ENCODE measurements at places on chromosomes 16 and 17.
A peak's percentile ranks its signal among the peaks of the same experiment; 100 is the strongest.

- DNase-seq, result no peak
These were observed at the start of gene SEBOX for GRCh38 chr17:28364665-28365363. TSS of gene SEBOX (minus strand) at chr17:28365199. CDS start at chr17:28365151, 48 bp downstream.

DNA sequence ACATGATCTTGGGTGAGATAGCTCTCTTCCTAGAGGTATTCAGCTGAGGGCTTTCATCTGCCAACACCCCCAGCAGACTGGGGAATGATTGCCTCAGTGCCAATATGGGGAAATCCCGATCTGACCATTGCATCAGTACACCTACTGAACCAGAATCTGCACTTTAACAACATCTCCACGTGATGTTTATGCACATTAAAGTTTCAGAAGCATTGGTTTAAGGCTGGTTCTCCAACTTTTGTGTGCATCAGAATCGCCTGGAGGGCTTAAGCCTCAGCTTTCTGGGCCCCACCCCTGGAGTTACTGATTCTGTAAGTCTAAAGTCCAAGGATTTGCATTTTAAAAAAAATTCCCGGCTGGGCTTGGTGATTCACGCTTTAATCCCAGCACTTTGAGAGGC is 123.6 kb upstream of the MED13 start:
- DNase-seq, result no peak

GRCh38 chr17:27585153-27585681 is 45.8 kb upstream of the LGALS9 start:
- DNase-seq, result no peak

DNA sequence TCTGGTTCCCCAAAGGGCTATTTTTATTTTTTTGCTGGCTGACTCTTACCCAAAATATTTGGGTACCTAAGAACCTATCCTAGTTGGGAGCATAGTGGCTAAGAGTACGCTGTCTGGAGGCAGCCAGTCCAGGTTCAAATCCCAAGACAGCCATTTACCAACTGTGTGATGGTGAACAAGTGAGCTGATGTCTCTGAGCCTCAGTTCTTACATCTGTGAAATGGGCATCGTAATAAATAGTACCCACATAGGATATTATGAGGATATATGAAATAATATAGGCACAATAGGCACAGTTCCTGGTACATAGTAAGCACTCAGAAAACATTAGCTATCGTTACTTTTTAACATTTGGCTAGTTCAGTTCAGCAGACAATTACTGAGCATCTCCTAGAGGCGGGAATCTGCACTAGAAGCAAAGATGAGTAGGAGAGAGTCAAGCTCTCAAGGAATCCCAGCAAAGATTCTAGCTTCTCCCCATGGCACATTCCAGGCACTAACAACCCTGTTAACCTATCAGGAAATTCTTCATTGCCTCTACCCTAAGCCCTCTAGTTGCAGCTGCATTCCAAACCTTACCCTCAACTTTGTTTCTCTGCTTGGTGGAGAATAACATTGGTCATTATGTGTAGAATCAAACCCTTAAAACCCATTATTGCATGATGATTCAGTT is 31.6 kb downstream of the GPR139 start:
- no peak for DNase-seq

DNA sequence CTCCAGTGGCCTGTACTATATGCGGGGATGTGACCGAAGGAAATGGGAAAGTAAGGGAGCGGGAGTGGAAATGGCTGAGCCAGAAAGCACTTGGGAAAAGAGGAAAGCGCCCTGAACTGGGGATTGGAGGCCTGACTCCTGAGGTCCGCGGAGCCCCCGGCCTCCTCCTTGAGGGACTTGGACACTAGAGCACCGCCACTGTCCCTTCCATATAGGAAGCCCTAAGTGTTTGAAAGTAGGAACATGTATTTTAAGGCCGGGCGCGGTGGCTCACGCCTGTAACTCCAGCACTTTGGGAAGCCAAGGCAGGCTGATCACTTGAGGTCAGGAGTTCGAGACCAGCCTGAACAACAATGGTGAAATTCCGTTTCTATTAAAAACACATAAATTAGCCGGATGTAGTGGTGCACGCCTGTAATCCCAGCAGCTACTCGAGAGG is 530 bp upstream of the ZDHHC7 start:
- no peak for DNase-seq

DNA sequence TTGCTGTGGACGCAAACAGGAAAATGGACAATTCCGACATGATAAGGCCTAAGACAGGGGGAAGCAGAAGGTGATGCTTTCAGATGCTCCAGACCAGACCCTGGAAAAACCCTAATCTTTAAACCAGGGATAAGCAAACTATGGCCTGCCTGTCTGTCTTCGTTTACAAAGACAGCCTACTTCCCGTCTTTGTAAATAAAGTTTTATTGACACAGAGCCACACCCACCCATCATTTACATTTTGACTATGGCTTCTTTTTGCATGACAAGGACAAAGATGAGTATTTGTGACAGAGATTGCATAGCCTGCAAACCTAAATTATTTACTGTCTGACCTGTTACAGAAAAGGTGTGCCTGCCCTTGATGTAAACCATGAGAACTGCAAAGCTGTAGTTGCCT is 177.9 kb downstream of the WSCD1 start:
- no peak for DNase-seq

DNA sequence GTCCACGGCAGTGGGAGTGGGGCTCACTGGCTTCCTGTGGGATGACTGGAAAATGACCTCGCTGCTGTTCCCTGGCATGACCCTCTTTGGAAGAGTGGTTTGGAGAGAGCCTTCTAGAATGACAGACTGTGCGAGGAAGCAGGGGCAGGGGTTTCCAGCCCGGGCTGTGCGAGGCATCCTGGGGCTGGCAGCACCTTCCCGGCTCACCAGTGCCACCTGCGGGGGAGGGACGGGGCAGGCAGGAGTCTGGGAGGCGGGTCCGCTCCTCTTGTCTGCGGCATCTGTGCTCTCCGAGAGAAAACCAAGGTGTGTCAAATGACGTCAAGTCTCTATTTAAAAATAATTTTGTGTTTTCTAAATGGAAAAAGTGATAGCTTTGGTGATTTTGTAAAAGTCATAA is 7.8 kb upstream of the RNF213 start:
- DNase-seq, result peak; percentile 60

DNA sequence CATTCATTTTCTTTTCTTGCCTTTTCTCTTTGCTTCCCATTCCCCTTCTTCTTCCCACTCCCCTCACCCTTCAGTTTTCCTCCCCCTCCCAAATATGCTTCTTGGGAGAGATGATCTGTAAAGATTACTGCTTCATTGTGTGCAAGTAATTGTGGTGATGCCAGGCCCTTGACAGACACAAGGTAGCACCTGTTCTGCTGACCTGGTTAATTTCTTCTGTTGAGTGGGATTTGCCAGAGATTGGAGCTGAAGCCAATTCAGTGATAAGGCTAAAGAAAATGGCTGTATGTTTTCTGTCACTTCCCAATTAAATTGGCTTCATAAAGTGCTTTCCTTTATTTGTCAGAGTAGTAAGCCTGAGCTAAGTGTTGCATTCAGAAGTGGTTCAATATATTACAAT is 44.5 kb downstream of the AATF start:
- no peak for DNase-seq

DNA sequence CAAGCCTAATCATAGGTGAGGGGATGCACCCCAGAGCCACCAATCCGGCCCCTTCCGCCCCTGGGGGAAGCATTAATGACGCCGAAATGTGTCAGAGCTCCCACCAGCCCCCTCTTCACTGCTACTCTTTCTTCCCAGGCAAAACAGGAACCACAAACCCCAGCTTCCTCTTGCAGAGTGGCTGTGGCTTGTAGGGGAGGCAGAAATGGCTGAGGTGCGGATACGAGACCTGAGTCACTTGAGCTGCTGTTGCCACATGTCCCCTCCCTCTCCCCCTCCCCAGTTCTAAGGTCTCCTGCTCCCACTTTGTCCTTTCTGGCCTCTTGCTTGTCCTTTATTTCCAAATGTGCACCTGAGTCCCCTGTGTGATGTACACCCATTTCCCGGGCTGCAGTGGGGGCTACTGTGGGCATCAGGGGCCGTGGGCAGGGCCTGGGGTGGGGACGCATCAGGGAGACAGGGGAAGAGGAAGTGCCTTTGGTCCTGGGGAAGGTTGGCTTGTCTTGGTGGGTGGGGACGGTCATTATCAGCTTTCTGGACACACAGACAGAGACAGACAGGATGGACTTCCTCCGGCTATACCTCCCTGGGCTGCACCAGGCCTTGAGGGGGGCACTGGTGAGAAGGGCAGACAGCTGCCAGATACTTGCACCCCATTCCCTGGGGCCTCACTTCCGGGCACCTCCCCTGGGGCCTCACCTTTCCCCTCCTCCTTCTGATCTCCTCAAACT is at the start of gene APOBR:
TSS of gene APOBR (plus strand) at position 523 of the 731 bp plus-strand sequence. CDS start at position 562, 39 bp downstream.
- no peak for DNase-seq

- no peak for DNase-seq
These were observed 865 bp upstream of the CAMKK1 start for GRCh38 chr17:3893720-3894116.

DNA sequence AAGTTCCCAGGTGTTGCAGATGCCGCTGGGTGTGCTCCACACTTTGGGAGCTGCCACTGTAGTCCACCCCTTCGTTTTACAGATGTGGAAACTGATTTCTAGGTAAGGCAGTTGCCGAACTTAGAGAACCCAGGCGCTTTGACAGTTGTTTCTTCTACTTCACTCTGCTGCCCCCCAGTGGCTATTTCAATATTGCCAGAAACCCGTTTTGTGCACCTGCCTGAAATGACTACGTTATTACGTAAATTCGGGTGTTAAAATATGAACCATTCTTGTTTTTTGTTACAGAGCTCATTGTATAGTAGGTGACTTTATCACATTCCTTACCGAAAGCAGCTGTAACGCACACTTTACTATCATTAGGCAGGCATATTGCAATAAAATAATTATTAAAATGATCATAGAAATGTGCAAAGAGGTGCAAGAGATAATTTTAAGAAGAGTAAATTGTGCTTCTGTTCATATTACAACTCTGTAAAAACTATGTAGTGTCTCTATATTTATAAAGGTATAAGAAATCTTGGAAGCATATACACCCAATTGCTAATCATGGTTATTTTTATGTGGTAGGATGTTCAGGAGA is 44.9 kb downstream of the OTOA start:
- DNase-seq, result peak; percentile 75

DNA sequence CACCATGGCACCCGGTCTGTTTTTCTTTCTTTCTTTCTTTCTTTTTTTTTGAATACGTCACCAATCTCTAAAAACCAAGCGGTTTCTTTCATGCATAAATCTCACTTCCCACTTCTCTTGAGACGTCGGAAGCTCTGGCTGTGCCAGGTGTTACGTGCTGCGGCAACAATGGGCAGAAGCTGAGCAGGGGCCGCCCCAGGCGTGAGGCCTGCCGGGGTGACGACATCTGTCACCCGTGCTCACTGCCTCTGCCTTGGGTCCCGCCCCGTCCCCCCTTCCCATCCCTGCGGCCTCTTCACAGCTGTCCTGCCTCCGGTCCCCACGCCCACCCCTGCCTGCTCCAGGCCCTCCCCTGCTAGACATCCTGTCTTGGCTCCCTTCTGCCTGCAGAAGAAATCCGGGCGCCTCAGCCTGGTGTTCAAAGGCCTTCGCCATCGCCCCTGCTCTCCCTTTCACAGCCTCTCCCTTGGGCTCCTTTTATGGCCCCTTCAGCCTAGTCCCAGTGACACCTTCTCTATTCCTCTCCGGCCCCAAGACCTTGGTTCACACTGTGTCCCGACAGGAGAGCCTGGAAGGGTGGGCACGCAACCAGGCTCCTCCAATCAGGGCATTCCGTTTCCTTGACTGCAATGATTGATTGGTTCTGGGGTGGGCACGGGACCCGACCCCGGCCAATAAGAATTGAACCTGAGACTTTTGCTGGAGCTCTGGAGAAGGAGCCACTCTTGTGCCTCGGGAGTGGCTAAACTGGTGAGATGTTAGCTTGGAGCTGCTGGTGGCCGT is 4.8 kb downstream of the P2RX1 start:
- no peak for DNase-seq

- no peak for DNase-seq
These were observed 389.9 kb downstream of the MAF start for GRCh38 chr16:79210607-79211006.

- DNase-seq, result no peak
These were observed 17.1 kb downstream of the MINK1 start for GRCh38 chr17:4850246-4850645.

- DNase-seq, result no peak
These were observed 65.8 kb upstream of the CHMP6 start for GRCh38 chr17:80925688-80926335.

DNA sequence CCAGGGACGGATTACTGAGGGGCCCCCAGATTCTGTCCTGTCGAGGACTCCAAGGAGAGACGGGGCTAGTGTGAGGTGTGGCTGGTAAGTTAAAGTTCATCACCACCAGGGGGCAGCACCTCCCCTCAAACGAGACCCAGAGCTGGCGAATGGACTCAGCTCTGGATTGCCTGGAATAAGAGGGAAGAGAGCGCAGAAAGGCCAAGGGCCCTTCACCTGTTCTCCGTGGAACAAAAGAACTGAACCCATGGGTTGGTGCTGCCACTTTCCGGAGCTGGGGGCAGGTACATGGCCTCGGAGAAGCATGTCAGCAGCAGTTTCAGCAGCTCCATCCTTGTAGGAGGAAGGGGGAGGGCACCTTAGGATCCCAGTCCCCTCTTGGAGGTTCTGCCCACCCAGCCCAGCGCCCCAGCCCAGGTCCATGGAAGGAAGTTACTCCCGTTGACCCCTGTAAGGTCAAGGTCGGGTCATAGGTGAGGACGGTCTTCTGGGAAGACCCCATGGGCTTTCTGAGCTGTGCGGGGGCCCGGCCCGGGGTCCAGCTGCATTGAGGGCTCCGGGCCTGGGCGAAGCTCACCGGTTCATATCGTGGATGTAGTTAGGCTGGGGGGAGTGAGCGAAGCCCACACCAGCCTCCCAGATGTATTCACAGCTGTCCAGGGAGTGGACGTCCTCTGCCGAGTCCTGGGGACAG is 10.8 kb downstream of the HID1 start:
- DNase-seq, result peak; percentile 91

GRCh38 chr17:59355702-59356325 is 24.4 kb downstream of the YPEL2 start:
- no peak for DNase-seq

DNA sequence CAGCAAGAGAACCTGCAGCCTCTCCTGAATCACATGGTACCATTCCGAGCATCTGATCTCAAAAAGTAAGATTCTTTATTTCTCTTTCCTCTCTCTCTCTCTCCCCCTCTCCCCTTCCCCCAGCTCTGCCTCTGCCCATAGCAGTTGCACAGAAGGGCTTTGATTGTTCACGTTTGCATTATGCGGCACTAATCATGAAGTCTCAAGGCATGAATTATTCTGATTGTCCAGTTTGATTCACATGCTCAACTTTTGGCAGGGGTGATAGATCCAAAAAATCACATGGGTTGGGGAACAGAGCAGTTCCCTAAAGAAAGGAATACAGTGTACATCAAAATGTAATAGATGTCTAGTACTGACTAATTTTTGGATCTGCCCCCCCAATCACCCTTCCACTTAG is 380.0 kb upstream of the SOX9 start:
- DNase-seq, result no peak

Data from A673 (cell line).